ENCODE measurements at places on chromosomes 2 and 18.

DNA sequence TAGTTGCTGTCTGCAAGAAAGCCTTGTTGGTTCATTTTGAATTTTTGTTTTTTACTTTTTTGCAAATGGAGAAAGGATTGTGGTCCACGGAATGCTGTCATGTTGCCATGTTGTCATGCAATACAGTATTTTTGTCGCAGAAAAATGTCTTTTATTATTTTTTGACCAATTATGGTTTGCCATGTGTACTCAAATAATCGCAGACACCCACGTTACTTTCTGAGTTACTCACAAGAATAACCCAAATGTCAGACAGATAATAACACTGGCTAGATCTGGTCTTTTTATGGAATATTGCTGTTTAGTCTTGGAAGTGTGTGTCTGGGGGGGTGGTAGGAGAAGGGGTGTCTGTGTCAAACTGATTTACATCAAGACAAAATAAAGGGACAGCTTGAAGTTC is 188.9 kb downstream of the LTBP1 start:
- no peak for DNase-seq

DNA sequence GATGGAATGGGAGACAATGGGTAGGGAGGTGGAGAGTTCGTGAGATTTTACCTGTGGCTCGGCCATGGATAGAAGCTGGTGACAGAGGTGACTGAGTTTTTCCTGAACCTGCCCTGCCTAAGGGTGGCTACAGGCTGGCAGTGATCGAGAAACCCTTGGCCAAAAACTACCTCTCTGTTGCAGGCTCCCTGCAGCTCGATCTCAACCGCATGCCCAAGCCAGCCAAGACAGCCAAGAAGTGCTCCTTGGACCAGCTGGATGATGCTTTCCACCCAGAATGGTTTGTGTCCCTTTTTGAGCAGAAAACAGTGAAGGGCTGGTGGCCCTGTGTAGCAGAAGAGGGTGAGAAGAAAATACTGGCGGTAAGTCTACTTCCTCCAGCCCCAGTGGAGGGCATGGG is 225.5 kb downstream of the DYSF start:
- no peak for DNase-seq

DNA sequence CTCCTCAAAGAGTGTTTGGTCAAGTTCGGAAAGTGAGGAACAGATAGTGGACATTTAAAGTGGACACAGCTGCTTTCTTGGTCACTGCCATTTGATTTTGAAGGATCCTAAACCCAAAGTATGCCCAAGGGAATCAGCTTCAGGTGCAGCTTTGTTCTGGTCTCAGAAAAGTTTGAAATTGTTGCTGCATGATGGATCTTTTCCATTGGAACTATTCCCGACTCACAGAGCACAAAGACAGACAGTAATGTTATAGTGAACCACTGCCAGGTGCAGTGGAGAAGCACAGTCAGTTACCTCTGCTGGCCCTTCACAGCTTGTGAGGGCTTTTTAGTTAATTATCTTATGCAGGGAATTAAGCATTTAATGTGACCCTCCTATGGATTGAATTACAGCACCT is 301.7 kb downstream of the PHLPP1 start:
- DNase-seq = no peak

GRCh38 chr18:5995626-5996025 is 100.3 kb upstream of the TMEM200C start:
- DNase-seq = no peak

DNA sequence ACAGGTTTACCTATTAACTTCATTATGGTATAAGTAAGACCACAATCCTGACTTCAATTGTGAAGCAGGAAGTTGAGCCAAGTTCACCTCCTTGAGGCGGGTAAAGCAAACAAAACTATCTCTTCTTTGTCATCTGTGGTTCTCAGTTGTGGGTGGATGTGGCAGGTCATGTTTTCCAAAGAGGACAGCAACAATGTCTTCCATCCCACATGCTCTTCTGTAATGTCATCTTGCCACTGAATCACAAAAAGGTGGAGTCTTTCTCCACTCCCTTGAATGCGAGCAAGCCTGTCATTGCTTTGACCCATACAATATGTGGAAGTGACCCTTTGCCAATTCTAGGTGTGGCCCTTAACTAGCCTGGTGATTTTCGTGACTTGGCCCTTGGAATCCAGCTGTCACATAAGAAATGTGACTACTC is 98.7 kb downstream of the GRB14 start:
- no peak for DNase-seq

GRCh38 chr2:152790883-152791282 is 72.5 kb downstream of the ARL6IP6 start:
- no peak for DNase-seq

- DNase-seq = no peak
These were observed 355.6 kb downstream of the PARD3B start for GRCh38 chr2:204900910-204901309.

GRCh38 chr2:106537047-106537446 is 49.9 kb downstream of the CD8B2 start:
- no peak for DNase-seq

DNA sequence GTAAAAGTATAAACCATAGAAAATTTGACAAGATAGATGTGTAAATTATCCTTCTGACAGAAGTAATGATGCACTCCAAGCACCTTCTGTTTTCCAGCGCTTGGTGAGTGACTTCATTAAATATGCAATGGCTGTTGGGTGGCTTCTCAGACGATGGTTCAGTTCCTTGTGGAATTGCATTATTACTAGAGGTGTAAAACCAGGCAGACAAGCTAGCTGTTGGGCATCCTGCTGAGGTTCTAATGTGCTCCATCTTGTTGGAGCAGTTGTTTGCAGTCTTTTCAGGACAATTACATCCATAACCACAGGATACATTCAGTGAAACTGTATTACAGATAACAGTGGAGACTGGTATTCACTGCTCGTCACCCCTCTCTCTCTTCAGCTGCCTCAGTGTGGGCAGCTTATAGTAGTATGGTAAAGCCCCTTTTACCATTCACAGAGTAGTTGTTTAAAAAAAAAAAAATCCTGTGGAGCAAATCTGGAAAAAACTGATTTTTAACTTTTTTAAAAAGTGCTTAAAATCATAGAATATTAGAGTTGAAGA is 143.5 kb downstream of the AGPS start:
- no peak for DNase-seq

DNA sequence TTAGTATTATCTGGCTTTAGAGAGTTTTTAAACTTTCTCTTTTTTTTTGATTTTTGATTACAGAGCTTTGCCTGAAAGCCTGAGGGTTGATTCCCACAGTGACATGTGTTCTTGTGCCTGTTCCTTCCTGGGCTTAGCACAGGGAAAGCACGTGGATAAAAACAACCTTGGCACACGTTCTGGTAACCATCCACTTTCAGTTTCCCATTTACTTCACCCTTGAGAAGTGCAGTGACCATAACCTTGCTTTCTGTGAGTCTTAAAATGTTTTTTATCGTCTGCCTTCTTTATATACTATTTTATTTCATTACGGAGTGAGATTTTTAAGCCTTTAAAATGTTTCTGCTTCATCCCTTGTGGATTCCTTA is 11.5 kb downstream of the CD226 start:
- no peak for DNase-seq

- DNase-seq = no peak
These were observed 207.5 kb downstream of the SEPTIN10 start for GRCh38 chr2:109406301-109406700.

DNA sequence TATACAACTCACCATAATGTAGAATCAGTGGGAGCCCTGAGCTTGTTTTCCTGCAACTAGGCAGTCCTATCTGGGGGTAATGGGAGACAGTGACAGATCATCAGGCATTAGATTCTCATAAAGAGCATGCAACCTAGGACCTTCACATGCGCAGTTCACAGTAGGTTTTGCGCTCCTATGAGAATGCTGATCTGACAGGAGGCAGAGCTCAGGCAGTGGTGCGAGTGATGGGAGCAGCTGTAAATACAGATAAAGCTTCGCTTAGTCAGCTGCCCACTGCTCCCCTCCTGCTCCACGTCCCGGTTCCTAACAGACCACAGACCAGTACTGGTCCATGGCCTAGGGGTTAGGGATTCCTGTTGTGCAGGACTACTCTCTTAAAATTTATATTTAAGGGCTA is 255.3 kb upstream of the POU3F3 start:
- DNase-seq = no peak

GRCh38 chr2:23536326-23536725 is 151.3 kb downstream of the KLHL29 start:
- no peak for DNase-seq

- no peak for DNase-seq
These were observed 1225.8 kb downstream of the SUCLG1 start for GRCh38 chr2:83233326-83233725.

DNA sequence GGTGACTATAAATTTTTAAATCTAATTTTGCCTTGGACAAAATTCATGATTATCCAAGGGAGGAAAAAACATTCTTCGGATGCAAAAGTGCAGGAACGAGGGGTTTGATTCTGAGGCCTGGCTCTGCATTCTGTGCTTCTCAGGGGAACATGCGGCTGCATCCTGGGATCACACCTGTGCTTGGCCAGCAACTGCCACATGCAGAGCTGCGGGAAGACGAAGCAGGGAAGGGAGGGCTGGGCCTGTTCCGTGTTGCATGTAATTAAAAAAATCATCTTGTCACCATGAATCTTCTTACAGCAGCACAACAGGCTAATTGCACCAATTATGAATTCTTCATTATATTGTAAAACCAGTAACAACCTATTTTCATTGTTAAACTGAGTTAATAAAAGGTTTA is 158.0 kb upstream of the ALKAL2 start:
- no peak for DNase-seq

GRCh38 chr2:112699984-112700667 is 20.7 kb upstream of the NT5DC4 start:
- DNase-seq = no peak

GRCh38 chr18:76450452-76451395 is 44.3 kb downstream of the ZNF516 start:
- no peak for DNase-seq

DNA sequence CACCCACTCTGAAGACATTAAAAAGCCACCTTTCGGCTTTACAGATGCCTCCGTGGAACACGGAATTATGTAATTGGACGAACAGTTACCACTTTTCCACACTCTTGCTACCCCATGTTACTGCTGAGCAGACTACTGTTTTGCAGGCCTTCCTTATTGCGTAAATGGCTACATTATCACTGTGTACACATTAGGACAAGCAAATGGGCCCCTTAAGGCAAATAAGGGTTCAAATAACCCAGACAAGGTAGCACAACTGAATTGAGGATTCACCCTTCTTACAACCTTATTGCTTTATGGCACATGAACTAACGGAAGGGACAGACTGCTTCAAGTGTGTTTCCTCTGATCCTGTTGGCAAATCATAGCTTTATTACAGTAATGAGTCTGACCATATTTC is 832.2 kb upstream of the FANCL start:
- no peak for DNase-seq

- DNase-seq = no peak
These were observed 40.7 kb upstream of the TMEM131 start for GRCh38 chr2:98036349-98037000.

DNA sequence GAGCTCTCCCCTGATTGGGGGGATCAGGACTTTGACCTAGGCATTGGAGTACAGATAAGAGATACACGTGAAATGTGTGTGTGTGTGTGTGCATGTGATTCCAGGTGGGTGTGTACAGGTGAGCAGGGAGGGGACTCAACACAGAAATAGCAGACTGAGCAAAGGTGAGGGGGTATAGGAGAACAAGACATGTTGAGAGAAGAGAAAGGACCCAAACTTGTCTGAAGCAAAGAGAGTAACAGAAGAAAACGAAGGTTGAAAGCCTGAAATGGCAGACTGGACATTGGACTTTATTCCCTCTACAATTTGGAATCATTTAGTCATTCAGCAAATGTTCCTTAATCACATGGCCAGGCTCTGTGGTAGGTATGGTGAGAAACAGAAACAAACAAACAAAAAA is 23.3 kb downstream of the MRO start:
- no peak for DNase-seq

DNA sequence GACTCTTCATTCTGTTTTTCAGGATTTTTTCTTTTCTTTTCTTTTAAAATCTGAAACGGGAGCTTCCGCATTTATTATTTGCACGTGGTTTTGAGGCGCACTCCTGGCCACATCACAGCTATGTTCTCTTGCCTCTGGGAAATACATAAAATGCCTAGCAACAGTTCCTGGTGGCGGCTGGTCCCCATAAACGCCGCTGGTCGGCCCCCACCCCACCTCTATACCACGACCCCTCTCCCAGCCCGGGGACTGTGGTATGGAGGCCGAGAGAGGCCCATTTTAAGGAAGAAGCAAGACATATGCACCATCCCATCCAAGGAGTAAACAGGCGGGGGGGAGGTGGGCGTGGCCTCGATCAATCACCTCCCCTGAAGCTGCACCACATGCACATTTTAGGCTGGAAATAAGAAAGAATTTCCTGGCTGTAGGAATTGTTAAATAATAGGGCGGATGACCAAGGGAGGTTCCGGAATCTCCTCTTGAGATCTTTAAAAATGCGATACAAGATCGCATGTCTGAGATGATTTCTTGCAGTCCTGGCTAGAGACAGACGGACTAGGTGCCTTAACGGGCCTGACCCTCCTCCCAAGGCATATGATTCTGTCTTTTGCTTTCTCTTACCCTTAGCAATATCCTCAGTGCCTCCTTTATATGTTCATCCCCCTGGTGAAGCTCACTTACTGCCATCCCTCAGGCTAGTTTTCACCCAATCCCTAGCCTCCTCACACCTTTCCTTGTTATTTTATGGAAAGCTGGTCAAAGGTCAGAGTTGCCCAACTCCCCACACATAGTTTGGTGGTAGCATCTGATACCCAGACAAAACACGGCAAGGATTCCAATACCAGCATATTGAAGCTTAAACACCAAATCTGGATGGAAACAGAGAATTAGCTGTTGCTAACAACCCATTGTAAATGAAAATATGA is 82.4 kb downstream of the BCL2 start:
- no peak for DNase-seq

GRCh38 chr2:72896446-72896845 is 9.2 kb downstream of the SPR start:
- no peak for DNase-seq

GRCh38 chr2:23926290-23926749 is 603 bp downstream of the ATAD2B start:
- peak; percentile 19 for DNase-seq

GRCh38 chr2:84886791-84887190 is 5.9 kb upstream of the TRABD2A start:
- DNase-seq = no peak

Data from activated naive CD4-positive, alpha-beta T cell (primary cell).